ENCODE measurements at places on chromosomes 3 and 15. TPM values are rescaled to one million over a fixed set of nuclear protein-coding genes. Genes with fewer than 3 reads are reported as not detected.

C15orf61 gene
- 2.7 TPM for total RNA-seq

CEMIP gene
- 1.0 TPM for total RNA-seq

TBC1D2B gene
- 41.1 TPM for total RNA-seq

ARL14 gene
- total RNA-seq: not detected

CPB1 gene
- 1.5 TPM for total RNA-seq

Data from melanocyte of skin (primary cell).